ENCODE measurements at places on chromosomes 1 and 21.

DNA sequence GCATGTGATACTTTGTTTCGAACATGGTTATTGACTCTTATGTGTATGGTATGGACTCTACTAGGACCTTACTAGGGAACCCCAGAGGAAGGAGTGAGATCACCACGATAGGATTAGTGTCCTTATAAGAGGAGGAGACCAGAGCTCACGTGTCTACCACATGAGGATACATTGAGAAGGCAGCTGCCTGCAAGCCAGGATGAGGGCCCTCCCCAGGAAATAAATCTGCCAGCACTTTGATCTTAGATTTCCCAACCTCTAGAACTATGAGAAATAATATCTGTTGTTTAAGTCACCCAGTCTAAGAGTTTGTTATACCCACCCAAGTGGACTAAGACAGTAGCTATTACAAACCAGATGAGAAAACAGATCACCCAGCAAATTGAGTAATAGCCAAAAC, 559.3 kb upstream of the USP24 start:
- no peak for DNase-seq

GRCh38 chr1:99827970-99828369, 22.2 kb upstream of the AGL start:
- no peak for DNase-seq

DNA sequence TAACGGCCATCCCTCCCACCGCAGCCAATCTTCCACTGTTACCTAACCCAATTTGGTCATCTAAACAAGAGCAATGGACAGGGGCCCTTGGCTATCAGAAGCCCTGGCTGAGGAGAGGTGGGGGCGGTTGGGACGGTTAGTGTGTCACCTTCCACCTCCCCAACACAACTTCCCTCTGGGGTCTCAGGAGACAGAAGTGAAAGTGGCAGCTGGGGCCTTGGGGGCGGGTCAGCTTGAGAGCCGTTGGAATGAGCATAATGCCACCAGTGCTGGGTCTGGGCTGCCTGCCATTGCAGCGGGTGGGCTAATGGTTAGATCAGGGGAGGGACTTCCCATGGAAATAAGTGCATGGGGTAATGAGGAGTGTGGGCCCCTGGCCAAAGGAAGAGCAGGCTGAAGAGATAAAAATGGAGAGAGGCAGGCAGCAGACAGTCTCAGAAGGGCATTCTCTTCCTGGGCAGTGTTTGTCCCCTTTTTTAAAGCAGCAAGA, 7.9 kb downstream of the MEF2D start:
- no peak for DNase-seq

DNA sequence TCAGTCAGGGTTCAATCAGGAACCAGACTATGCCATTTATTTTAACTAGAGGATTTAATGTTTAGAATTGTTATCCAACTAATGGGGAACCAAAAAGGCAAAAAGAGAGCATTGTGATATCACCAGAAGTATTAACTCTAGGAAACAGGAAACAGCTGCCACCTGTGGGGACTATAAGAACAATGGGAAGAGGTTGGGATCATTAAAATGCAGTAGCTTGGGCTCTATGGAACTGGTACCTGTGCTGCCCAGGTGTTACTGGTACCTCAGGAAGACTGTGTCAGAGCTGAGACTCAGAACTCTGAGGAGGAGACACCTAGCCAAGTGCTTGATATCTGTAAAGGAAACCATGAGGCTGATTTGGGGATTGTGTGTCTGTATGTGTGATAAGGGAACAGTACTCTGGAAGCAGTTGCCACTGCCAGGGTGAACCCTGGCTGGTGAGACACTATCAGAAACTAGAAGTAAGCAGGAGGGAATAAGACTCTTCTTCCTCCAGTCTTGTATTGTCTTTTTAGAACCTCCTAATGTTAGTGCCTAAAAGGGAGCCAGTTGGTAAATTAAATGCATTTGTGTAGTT, 49.4 kb downstream of the MAN1A2 start:
- DNase-seq, result no peak

DNA sequence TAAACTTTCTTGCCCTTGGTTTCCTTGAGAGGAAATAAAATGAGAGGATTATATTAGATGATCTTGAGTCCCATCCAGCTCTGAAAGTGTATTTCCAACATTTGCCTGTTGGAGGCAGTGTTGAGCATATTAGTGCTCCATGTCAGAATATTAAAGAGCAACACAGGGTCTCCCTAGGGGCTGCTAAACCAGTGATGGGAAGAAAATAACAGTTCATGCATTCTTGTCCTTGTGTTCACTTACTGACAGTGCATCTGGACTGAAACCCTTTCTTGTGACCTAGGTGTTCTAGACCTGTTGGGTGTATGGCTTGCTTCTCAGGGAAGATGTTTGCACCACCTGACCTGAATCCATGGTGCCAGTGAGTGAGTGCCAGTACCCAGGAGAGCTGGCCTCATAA, 124.7 kb upstream of the KIAA0040 start:
- no peak for DNase-seq

DNA sequence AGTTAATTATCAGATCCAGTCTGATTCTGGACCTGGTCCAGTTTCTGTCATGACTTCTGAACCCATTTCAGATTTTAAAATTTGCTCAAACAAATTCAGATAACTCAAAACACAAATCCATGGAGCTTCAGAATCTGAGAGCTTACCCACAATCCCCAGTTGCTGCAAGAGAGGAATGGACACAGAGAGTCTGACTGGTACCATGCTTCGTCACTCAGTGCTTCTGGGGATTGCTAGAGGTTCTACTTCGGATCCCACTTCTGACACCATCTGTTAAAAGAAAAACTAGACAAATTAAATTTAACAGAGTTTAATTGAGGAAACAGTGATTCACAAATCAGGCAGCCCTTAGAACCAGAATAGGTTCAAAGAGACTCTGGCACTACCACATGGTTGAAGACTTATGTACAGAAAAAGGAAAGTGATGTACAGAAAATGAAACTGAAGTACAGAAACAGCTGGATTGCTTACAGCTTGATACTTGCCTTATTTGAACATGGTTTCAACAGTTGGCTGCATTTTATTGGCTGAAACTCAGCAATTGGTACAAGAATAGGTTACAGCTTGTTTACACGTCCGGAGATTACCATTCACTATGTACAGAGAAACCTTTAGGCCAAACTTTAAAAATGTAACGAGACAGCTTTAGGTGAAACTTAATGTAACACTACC, 60.7 kb upstream of the TEKT2 start:
- DNase-seq, result no peak

- DNase-seq, result no peak
Observed at GRCh38 chr1:12477314-12477713, 140.7 kb downstream of the DHRS3 start.

GRCh38 chr1:9687120-9687873, 35.8 kb downstream of the PIK3CD start:
- DNase-seq, result peak; percentile 41

GRCh38 chr1:172948457-172948856, 102.3 kb downstream of the TNFSF18 start:
- no peak for DNase-seq
